ENCODE measurements at places on chromosomes 7 and 10.

DNA sequence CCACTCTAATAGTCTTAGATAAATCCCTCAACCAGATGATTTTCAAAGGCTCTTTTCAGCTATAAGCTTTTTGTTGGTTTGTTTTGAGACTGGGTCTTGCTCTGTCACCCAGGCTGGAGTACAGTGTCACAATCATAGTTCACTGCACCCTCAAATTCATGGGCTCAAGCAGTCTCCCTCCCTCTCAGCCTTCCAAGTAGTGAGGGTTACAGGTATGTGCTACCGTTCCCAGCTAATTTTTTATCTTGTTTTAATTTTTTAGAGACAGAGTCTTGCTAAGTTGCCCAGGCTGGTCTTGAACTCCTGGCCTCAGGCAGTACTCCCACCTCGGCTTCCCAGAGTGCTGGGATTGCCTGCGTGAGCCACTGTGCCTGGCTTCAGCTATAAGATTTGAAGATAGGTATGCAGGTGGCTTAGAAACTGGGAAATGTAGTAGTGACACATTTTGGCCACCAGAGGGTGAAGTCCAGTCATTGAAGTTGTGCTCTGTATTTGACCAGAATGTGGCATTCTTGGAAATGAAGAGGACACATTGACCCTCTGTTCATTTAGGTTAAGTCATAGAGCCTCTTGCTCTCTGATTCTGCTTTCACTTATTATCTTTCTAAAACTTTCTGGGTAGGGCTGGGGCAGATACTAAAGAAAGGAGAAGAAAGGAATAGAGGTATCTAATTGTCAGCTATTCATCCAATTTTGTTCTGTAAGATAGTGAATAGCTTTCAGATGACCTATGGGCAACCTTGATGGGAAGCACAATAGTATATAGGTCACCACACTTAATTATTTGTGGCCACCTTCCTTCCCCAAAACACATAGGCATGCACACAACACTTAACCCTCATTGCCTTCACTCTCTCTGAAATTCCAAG, 36.0 kb downstream of the R3HCC1L start:
- no peak overlapping the region for H3K4me3 ChIP-seq
- peaks cover 39% of the 10 kb centered on the region for H3K4me1 ChIP-seq
- no peak overlapping the region for H3K27ac ChIP-seq
- peak; percentile 24 for DNase-seq

- H3K4me1 ChIP-seq, result peaks cover 24% of the 10 kb centered on the region
- no peaks in the 10 kb centered on the region for H3K36me3 ChIP-seq
- peak; percentile 57 for DNase-seq
- H3K27me3 ChIP-seq, result peaks cover 20% of the 10 kb centered on the region
- H3K4me3 ChIP-seq, result no peak overlapping the region
- H3K27ac ChIP-seq, result no peak overlapping the region
These were observed 41.8 kb downstream of the ZCCHC24 start for GRCh38 chr10:79403441-79404230.

GRCh38 chr7:77867537-77867865, 68.9 kb downstream of the PHTF2 start:
- peaks cover 11% of the 10 kb centered on the region for H3K36me3 ChIP-seq
- H3K4me1 ChIP-seq, result no peaks in the 10 kb centered on the region
- no peak for DNase-seq
- H3K27me3 ChIP-seq, result no peaks in the 10 kb centered on the region
- no peak overlapping the region for H3K4me3 ChIP-seq
- no peak overlapping the region for H3K27ac ChIP-seq

GRCh38 chr7:36355490-36355889, 34.2 kb upstream of the ANLN start:
- H3K27ac ChIP-seq, result no peak overlapping the region
- peaks cover 19% of the 10 kb centered on the region for H3K4me1 ChIP-seq
- DNase-seq, result no peak
- no peak overlapping the region for H3K4me3 ChIP-seq
- peaks cover under 1% of the 10 kb centered on the region for H3K27me3 ChIP-seq
- H3K36me3 ChIP-seq, result no peaks in the 10 kb centered on the region

GRCh38 chr7:133477791-133478190, 224.9 kb downstream of the EXOC4 start:
- H3K27ac ChIP-seq, result no peak overlapping the region
- H3K27me3 ChIP-seq, result no peaks in the 10 kb centered on the region
- H3K4me3 ChIP-seq, result no peak overlapping the region
- no peaks in the 10 kb centered on the region for H3K36me3 ChIP-seq
- peaks cover 5% of the 10 kb centered on the region for H3K4me1 ChIP-seq

DNA sequence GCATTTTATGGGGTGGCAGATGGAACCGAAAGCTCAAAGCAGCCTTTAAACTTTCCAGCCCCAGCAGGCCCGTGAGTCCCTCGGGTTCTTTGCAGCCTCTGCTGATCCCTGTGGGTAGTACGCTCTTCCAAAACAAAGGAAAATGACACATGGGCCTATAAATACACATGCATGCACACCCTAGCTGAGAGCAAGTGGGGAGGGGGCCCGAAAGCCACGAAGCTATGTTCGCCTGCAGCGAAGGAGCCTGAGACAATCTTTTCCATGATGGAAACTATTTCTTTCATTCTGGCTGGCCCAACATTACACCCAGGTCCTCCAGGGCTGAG, 32.2 kb downstream of the CALML5 start:
- peak overlapping the region; percentile 52 for H3K4me3 ChIP-seq
- no peaks in the 10 kb centered on the region for H3K27me3 ChIP-seq
- peaks cover 25% of the 10 kb centered on the region for H3K4me1 ChIP-seq
- H3K27ac ChIP-seq, result peak overlapping the region; percentile 89

- H3K27ac ChIP-seq, result peak overlapping the region; percentile 86
- H3K27me3 ChIP-seq, result peaks cover 2% of the 10 kb centered on the region
- peak overlapping the region; percentile 19 for H3K4me3 ChIP-seq
- peaks cover 32% of the 10 kb centered on the region for H3K4me1 ChIP-seq
- no peaks in the 10 kb centered on the region for H3K36me3 ChIP-seq
- no peak for DNase-seq
These were observed 186.4 kb downstream of the FAM107B start for GRCh38 chr10:14588084-14588937.

- no peak overlapping the region for H3K4me3 ChIP-seq
- H3K36me3 ChIP-seq, result no peaks in the 10 kb centered on the region
- no peak for DNase-seq
- no peaks in the 10 kb centered on the region for H3K27me3 ChIP-seq
These were observed 417.2 kb upstream of the C7orf33 start for GRCh38 chr7:148173369-148173768.
